ENCODE measurements at places on chromosomes 12 and 14.

- no peak for DNase-seq
Observed at GRCh38 chr12:87827638-87828264, 201.4 kb downstream of the C12orf50 start.

GRCh38 chr12:103780093-103780440 lies 61.0 kb downstream of the NT5DC3 start:
- no peak for DNase-seq

GRCh38 chr12:124893792-124894516 lies 20.5 kb downstream of the UBC start:
- DNase-seq: no peak

- no peak for DNase-seq
Observed at GRCh38 chr14:100048786-100049185, 16.4 kb upstream of the EVL start.

DNA sequence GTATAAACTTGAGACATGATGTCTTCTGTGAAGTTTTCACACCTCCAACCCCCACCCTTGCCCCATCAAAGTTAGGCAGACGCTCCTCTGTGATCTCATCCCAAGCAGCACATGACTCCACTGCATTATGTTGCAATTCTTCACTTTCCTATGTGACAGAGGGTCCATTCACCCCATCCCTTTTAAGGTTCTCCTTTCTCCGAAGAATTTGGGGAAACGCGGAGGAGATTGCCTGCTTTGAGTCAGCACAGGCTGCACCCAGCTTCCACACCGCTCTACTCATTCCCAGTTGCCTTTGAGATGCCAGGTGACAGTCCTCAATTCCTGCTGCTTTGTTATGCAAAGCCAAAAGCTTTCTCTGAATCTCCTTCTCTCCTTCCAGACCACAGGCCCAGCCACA lies 61.8 kb downstream of the PHLDA1 start:
- no peak for DNase-seq

DNA sequence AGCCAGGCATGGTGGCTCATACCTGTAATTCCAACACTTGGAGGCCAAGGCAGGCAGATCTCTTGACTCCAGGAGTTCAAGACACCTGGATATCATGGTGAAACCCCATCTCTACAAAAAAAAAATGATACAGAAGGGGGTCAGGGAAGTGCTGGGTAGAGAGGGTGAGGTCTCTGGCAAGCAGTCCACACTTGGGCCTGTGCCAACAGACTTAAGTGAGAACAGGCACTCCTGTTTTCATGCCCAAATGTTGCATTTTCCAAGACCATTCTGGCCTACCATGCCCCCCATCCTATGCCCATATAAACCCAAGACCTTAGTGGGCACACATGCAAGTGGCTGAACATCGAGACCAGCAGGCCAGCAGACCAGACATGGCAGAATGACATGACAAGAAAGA lies 16.0 kb upstream of the CMAS start:
- no peak for DNase-seq

GRCh38 chr12:29561664-29562071 lies 64.2 kb upstream of the OVCH1 start:
- DNase-seq: no peak

DNA sequence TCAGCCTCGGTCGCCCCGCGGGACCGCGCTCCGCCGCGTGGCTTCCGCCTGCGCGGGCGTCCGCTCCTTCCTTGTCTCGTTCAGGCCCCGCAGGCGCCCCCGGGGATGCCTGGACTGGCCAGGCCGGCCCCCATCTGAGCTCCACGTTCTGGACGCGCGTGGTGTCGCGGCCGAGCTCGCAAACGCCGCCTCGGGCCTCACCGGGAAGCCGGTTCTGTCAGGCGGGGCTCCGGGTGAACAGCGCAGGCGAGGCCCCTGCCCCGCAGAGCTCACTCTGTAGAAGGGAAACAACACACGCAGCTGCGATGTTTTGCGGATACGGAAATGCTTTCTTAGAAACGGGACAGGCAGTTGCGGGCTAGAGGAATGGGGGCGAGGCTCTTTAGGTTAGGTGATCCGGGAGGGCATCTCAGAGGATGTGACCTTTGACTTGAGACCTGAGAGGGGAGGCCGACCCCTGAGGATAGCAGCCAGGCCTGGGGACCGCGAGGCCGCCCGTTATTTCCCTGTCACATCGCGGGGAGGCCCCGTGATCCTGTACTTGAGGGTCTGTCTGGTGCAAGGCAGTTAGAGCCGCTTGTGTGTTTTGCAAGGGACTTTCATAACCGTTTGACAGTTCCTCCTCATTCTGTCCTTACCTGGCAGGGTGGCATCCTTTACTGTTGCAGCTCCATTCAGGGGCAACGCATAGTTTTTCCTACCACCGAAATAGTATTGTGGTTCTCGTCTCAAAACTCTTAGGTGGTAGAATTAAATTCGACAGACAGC lies 584 bp downstream of the VRK1 start:
- DNase-seq: no peak

DNA sequence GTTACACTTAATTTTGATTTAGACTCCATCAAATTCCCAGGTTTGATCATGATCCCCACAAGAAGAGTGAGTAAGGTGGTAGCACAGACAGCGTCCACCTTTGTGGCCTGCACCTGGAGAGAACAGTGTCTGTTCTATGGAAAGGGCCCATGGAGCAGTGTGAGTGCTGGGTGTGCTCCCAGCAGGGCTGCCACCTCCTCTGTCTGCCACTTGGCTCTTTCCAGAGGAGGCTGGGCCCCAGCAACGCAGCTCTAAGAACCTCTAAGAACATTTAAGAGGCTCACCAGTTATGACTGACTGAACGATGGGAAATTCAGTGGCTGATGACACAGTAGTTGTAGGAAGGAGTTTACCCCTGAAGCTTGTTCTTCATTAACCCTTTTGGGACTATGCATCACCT lies 17.3 kb downstream of the VDR start:
- no peak for DNase-seq

DNA sequence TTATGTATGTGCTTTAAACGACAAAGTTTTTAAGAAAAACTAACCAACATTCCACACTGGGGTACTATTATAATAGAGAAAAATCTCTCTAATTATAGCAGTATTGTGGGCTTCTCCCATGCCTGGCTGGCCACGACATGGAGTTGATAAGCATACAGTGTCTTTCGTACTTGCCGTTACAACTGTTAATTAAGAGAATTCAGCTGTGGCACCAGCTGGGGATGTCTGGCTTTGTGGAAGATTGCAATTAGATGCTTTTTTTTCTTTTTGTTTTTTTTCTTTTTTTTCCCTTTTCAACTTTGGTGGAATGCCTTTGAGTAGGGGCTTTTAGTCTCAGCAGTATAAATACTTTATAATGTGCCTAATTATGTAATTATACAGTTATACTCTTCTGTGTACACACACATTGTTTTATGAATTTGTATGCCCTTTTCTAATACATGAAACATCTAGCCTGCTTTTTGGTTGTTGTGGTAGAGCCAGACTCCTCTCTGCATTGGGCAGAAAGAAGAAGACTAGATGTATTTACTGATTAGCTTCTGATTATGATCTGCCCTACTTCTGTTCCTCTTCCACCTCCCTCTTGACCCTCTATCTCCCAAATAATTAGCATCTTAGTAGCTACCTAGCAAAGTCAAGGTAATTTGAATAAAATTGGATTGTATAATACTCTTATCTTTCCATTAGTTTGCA lies 76.4 kb downstream of the SUSD6 start:
- DNase-seq: no peak

DNA sequence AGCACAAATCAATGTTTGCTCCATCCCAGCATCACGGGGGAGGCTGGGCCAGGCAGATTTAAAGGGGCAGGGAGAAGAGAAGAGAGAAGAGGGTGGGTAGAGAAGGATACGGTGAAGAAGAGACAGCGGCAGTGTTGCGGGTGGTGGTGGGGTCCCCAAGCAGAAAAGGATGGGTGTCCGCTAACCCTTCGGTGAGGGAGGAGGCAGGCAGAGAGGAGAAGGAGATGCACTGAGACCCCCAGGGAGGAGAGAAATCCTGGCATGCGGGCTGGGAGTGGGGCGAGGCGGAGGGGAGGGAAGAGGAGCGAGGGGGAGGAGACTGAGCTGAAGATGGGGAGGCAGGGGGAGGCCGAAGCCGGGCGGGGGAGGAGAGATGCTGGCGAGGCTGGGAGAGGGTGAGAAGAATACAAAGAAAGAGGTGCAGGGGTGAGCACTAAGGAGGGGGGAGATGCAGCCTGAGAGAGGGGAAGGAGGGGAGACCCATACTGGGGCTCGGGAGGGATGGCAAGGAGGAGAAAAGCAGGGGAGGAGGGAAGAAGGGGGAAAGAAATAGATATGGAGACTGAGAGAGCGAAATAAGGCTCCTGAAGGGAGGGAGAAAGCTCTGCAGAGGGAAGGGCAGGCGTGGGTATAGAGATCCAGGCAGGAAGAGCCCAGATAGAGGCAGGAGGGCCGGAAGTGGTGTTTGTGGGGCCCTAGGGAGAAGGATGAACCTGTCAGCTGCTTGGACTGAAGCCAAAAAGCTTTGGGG lies at the start of gene JPH4:
TSS of gene JPH4 (minus strand) at position 231 of the 751 bp plus-strand sequence. CDS start 1,337 bp downstream, outside the sequence.
- DNase-seq: no peak

GRCh38 chr12:40016980-40017379 lies 88.9 kb downstream of the SLC2A13 start:
- no peak for DNase-seq

DNA sequence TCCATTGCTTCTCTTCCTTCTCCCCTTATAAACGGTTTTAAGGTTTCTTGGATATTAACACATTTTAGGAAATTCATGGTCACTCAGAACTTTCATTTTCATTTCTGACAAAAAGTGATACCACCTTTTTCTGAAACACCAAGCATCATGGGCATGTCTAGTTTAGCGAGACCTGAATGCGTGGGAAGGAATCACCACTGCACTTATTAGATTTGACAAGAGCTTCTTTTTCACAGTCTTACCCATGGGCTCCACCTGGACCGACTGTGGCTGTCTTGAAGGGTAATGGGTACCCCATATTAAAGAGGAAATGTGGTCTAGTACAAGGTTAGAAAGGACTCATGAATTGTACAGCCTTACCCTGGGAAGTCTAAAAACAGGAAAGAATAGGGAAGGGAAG lies 95.4 kb downstream of the KCNK10 start:
- DNase-seq: no peak

- DNase-seq: no peak
Observed at GRCh38 chr14:24327303-24327702, 7.6 kb downstream of the ADCY4 start.

DNA sequence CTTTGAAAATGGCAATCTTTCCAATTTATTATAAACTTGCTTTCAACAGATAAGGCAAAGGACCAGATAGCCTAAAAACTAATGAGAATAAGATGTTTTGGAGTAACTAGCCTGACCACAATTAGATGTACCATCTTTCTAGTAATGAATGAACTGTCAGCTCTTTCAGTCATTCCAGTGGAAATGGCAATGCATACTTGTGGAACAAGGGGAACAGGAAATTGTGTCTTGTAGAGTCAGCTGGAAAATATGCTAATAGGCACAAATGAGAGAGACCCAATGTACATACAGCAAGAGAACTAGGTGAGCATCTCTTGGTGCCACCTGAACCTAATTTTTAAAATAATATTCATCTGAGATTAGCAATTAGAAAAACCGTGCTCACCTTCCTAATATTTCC lies 76.1 kb upstream of the GPHB5 start:
- no peak for DNase-seq

DNA sequence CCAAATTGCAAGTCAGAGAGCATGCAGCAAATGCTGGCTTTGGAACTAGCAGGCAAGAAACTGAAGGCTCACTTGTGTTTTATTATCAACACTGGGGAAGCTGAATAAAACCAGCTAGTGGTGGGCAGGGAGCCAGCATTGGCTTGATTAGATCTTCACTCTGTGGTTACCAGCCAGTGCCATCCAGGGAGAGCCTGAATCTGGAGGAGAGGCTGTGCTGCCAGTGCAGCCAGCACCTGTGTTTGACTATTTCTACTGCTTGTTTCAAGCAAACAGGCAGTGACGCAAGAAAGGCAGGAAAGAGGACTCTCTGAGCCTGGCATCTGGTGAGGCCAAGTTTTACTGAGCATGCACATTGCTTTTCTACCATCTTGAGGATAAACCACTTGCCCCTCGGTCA lies 247.0 kb downstream of the PHLDA1 start:
- DNase-seq: peak; percentile 45

GRCh38 chr14:85533023-85533860 lies 3.3 kb downstream of the FLRT2 start:
- DNase-seq: peak; percentile 71

DNA sequence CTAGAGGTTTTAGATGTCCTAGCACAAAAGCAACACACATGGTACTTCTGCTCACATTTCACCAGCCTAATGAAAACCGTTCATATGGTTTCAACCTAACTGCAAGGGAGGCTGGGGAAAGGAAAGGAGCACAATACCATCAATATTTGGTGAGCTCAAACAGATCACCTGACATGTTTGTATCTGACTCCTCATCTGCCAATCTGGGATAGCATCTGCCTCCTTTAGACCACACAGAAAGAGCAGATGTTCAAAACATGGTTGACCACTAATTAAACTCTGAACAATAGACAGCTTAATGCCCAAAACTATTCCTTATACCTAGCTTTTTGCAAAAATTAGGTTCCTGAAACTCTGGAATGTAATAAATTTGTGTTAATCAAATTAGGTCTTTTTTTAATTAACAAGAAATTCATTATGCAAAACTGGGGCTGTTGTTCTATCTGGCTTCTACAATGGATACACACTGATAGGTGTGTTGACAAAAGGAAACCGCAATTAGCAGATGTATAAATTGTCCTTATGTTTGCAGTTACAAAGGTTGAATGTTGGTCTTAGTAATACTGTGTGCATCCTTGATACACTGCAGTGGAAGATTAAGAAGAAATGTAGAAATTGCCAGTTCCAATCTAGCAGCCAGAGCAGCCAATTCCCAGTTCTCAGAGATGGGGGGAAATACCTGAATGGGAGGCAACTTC lies 89.3 kb downstream of the DUSP6 start:
- DNase-seq: no peak

GRCh38 chr14:56590535-56590960 lies 10.9 kb downstream of the TMEM260 start:
- DNase-seq: peak; percentile 40

- DNase-seq: no peak
Observed at GRCh38 chr12:3207858-3208257, 130.7 kb downstream of the TSPAN9 start.

DNA sequence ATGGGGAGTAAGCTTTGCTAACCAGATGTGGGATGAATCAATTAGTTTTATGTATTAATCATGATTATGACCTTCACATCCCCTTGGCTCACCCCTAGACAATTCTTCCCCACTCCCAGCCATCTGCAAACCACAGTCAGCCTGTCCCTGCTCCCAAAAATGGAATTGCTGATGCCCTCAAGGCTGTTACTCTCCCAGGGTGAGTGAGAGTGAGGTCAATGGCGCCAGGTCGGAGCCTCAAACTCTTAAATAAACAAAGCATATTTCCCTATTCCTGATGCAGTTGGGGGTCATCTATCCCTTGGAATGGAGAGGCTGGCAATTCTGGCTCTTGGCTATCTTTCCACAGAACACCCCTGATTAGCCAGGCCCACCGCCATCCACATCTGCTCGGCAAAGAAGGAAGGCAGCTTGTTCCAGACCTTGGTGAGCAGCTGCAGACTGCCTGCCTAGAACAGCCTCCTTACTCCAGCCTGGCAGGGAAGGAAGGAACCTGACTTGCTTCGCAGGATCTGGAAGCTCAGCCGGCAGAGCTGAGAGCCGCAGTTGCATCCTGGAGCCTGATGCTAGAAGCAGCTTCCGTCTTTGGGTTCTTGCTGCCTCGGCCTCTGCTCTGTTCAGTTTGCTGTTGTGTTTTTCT lies 57.0 kb downstream of the SMUG1 start:
- DNase-seq: no peak

All from Right ventricle myocardium superior (tissue), 1 donor.